ENCODE measurements at places on chromosomes 5 and 9.

GRCh38 chr9:89482056-89482851, 15.7 kb downstream of the SEMA4D start:
- DNase-seq, result no peak

DNA sequence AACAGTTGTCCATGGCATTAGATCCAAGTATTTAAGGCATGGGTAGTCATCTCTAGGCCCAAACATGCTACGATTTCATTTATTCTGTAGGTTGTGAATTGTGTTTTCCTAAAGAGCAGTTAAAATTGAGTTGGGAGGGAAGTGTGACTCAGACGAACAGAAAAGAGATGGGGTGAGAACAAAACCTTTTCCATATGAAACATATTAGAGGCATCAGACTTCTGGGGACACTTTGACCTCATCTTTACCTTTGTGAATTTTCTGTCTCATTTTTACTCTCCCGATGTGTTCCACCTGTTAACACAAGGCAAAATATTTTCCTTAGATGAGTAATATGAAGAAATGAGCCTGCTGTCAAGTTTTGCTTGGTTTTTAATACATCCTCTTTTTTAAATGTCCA, 181.3 kb downstream of the ESM1 start:
- peak; percentile 5 for DNase-seq

GRCh38 chr9:76575761-76576160, 116.8 kb downstream of the GCNT1 start:
- no peak for DNase-seq

DNA sequence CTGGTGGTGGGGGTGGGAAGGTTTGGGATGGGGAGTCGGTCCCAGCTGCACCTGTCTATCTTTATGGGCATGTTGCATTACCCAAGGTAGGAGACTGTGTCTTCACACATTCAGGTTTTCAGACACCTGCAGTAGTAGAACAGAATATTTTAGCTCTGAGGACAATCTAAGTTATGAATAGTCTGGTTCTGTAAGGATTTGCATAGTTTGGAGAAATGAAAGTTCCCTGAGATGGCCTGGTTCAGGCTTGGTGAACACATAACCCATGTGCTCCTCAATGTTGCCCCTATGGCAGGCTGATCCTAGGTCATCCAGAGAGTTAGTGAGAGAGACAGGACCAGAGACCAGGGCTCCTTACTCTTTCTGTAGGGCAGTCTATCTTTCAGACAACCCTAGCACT, 20.7 kb downstream of the TNFSF8 start:
- no peak for DNase-seq

GRCh38 chr5:176754376-176754973, 55.9 kb upstream of the UNC5A start:
- no peak for DNase-seq

GRCh38 chr5:59126016-59126707, 543.3 kb downstream of the RAB3C start:
- DNase-seq, result no peak

- no peak for DNase-seq
Observed at GRCh38 chr9:30476826-30477225, 1907.6 kb upstream of the ACO1 start.

DNA sequence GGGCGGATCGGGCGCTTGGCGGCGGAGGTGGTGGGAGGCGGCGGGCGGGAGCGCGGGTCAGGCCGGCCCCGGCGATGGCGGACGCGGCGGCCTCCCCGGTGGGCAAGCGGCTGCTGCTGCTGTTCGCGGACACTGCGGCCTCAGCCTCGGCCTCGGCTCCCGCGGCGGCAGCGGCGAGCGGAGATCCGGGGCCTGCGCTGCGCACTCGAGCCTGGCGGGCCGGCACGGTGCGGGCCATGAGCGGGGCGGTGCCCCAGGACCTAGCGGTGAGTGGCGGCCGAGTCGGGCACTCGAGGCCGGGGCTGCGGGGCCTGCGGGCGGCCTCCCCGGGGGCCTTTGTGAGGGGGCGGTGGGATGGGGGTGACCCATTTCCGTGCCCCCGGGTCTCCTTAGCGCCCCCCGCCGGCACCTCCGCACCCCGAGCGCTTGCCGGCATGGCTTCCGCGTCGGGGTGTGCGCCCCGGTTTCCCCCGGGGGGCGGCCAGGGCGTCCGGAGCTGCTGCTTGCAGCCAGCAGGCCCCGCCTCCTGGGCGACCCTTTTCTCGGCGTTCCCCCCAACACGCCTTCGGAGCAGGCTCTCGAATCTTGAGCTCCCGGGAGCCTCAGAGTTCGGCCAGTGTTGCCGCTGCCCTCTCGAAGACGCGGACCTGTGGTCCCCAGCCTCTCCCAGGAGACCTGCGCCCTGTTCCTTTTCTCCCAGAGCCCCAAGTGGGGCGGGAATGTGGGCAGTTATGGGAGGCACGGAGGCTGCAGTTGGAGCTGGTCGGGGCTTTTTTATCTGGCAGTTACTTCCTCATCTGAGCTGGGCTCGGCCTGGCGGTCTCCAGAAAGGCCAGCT, 456 bp downstream of the KDM3B start:
- peak; percentile 56 for DNase-seq

DNA sequence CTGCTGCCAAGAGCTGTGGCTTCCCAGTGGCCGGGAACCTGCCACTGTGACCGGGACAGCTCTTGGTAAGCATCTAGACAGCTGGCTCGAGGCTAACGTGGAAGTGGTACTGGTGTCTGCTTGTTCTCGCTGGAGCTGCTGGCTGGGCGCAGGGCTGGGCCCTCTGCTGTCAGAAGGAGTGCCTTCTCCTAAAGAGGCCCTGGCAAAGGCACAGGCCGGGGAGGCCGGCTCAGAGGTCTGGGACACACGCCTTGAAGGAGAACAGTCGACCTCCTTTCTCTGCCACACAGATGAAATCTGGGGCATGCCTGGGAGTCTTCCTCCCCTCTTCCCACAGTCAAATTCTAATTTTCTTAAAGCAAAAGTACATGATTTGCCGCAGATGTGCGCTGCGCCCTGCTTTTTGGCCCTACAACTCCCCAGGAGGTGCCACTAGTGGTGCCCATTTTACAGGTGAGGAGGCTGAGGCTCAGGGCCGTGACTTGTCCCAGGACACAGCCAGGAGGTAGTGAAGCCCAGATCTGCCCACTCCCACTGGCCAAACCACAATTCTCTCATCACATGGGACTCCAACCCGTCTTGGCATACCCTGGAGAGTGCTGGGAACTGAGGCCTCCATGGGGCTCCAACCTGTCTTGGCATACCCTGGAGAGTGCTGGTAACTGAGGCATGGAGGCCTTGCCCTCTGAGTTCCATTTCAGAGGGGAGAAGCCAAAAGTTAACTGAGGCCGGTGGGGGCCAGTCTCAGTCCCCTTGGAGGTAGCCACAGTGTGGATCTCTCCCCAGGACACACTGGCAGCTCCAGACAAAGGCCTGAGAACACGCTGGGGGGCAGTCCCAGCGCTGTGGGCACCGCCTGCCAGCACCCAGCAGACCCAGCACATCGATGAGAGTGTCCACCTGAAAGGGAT, 12.0 kb upstream of the RXRA start:
- DNase-seq, result no peak

DNA sequence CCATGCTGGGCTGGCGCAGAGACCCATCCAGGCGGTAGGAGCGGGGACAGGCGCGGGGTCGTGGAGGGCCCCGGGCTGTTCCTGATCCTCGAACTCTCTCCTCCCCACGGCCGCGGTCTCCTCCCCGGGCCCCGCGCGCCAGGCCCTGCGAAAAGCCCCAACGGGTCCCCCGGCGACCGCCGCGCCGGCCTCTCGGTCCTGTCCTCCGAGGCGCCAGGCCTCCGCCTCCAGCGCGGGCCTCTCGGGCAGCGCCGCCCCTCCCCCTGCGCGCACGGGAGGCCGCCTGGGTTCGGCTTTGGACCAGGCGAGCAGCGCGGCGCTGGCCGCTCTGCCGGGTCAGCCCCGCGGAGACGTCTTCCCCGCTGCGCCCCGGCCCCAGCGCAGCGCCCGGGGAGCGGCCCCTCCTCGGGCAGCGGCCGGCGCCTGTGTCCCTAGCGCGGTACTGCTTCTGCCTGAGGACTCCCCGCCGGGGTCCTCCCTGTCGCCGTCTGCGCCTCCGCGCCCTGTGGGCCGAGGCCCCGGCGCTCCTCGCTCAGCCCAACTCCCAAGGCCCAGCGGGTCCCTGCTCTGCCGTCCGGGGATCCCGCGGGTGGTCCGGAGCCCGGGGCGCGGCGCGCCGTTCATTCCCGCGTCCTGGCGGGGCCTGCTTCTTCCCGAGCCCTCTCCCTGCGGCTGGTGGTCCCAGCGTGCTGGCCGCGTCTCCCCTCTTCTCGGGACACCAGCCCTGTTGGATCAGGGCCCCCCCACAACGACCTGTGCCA, 13.4 kb downstream of the COL23A1 start:
- DNase-seq, result no peak

GRCh38 chr5:137566780-137567179, 67.7 kb upstream of the SPOCK1 start:
- no peak for DNase-seq

DNA sequence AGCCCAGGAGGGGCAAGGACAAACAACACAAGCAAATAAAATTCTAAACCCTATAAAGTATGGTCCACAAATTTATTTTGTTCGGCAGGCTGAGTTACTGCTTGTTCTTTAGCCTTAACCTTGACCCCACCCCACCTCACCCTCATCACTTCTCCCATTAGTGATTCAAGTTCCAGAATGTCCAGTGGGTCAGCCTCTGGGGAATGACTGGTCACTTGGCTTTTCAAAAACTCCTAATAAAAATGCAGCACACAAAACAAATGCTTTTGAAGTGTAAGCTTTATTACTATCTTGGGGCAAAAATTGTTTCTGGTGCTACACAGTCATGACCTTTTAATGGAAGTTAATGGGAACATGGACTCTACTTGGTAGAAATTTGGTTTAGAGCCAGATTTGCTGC, 142.1 kb downstream of the MPDZ start:
- no peak for DNase-seq

GRCh38 chr5:133458435-133458834, 153.9 kb downstream of the FSTL4 start:
- no peak for DNase-seq

DNA sequence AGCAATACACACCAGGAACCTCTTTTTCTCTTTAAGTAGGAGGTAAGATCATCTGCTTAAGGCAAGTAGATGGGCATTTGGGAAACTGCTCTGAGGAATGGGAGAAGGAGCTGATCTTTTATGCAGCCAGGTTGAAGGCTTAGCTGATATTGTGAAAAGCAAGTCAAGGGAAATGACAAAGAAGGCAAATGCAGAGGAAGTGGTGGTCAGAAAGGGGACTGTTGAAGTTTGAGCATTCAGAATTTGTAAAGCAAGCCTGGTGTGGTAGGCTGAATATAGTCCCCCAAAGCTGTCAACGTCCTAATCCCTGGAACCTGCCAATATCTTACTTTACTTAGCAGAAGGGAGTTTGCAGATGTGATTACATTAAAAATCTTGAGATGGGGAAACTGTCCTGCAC, 128.9 kb downstream of the ADAMTS12 start:
- DNase-seq, result no peak

DNA sequence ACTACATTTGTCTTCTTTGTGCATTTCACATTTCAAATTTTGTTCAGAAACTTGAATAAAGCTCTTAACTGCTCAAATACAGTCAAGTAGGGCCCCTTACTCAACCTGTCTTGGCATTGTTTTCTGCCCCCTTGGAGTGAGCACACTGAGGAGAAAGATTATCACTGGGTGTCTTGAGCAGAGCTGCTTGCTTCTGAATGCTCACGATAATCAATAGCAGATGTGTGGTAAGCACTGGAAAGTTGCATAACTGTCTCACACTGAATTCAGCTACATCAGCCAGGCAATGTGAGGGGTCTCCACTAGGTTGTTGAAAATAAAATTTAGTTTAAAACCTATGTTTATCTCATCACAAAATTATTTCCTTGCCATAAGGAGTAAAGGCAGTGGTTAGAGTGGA, 7.8 kb upstream of the TNFAIP8 start:
- DNase-seq, result peak; percentile 55

GRCh38 chr5:138504799-138505198, 38.2 kb downstream of the ETF1 start:
- no peak for DNase-seq

DNA sequence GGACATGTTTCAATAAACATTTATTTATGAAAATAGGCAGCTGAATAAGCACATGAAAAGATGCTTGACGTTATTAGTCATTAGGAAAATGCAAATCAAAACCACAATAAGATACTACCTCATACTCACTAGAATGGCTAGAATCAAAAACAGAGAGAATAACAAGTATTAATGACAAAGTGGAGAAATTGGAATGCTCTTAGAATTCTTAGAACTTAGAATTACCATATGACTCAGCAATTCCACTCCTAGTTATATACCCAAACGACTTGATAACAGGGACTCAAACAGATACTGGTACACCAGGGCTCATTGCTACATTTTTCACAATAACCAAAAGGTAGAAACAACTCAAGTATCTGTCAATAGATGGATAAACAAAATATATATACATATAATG, 15.1 kb upstream of the TRIM36 start:
- no peak for DNase-seq

DNA sequence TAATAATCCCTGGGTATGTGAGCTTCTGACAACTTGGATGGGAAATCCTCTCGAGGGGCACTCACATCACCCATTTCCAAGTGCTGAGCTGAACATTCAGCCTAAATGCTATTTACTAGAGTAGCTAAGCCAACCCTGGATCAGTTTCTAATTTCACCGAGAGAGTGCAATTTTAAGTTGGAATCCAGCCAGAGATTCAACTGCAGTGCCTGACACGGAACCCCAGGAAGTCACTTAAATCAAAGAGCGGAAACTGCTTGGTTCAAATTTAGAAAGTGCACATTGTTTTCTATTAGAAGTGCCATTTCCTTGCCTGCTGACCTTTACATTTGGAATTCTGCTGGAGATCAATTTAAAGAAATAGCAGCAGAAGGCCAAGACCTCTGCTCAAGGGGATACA, 8.8 kb downstream of the SPRY4 start:
- peak; percentile 48 for DNase-seq

DNA sequence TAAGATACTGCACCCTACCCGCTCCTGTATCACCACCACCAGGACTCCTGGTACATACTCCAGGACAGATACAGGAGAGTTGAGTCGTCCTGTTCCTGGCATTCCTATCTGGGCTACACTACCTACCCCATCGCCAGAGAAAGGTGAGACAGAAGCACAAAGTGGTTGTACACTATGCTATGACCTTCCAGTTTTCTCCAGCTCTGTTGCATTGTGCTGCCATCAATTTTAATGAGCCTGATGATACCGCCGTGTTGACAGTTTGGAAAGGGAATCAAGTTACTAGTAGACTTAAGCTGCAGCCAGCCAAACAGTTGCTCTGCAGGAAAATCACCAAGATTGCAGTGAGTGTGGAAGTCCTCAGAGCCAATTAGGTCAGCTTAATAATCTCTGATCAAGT, 35.2 kb downstream of the ANP32B start:
- no peak for DNase-seq

DNA sequence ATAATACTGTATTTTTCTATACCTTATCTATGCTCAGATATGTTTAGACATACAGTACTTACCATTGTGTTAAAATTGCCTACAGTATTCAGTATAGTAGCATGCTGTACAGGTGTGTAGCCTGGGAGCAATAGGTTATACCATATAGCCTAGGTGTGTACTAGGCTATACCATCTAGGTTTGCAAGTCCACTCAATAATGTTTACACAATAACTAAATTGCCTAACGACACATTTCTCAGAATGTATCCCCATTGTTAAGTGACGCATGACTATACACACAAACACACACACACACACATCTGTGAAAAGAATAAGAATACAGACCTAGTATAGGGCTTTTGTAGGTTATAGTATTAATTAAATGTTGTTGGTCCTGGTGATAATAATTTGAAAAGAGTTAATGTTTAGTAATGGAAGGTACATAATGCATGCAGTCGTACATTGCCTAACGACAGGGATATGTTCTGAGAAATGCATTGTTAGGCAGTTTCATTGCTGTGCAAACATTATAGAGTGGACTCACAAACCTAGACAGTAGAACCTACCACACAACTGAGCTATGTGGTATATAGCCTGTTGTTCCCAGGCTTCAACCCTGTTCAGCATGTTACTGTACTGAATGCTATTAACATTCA, 13.6 kb downstream of the TDRD7 start:
- DNase-seq, result no peak
